ENCODE measurements at places on chromosomes 5 and 9.
A peak's percentile ranks its signal among the peaks of the same experiment; 100 is the strongest.

DNA sequence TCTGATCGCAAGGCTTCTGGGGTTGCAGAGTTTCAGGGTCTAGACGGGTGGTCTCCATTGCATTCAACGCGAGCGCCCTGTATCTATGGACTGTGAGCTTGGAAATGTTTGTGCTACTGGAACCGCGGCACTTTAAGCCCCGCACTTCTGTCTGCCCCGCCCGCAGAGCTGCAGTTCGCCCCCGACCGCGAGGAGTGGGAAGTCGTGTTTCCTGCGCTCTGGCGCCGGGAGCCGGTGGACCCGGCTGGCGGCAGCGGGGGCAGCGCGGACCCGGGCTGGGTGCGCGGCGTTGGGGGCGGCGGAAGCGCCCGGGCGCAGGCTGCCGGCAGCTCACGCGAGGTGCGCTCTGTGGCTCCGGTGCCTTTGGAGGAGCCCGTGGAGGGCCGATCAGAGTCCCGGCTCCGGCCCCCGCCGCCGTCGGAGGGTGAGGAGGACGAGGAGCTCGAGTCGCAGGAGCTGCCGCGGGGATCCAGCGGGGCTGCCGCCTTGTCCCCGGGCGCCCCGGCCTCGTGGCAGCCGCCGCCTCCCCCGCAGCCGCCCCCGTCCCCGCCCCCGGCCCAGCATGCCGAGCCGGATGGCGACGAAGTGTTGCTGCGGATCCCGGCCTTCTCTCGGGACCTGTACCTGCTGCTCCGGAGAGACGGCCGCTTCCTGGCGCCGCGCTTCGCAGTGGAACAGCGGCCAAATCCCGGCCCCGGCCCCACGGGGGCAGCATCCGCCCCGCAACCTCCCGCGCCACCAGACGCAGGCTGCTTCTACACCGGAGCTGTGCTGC lies 1.0 kb downstream of the ADAMTS19 start:
- peak; percentile 71 for DNase-seq

DNA sequence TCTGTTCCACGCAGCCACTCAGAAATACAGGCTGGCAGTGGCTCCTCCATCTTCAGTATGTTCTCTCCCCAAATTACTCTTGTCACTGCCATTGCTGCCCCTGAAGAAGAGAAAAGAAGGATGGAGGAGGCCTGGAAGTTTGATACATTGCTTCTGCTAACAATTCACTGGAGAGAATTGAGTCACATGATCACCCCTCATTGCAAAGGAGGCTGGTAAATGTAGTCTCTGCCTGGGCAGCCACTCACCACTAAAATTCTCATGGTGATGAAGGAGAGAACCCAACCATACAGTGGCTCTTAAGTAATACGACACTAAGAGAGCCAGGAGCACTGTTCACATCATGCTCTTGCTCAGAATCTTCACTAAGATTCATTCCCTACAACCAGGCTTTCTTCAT lies 112.0 kb downstream of the DOCK8 start:
- DNase-seq, result no peak

DNA sequence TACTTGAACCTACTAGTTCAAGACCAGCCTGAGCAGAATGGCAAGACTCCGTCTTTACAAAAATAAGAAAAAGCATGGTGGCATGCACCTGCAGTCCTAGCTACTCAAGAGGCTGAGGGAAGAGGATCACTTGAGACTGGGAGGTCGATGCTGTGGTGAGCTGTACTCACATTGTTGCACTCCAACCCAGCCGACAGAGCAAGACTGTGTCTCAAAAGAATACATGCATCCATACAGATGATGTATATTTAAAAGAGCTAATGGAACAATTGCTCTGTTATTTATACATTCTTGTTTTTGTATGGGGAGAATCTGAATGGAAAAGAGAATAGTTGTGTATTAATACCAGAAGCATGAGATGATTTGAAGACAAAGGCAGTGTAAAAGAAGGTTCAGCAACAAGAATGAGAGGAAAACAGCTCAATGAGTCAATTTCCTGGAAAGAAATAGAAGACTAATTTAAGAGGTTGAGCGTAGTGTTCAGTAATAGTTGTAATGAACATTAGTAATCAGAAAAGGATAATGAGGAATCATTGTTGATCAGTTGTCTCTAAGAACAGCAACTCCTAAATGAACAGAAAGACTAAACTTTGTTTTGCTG lies 1.9 kb upstream of the LRRC70 start:
- no peak for DNase-seq

DNA sequence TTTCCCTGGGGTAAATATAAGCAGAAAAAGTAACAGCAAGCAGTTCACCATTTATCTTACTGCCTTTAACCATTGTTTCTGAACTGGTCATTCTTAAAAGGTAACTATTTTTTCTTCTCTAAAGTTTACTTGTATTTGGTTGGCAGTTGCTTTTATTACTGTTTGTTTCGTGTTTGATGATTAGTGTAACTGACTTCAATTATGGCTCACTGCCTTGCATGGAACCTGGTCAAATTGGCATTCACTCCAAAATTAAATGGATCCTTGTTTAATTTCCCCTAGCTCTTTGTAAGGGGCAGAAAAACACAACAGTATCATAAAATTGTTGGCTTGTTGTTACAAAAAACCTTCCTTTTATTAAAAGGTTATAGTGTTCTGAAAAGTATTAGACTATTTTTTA lies 1723.9 kb upstream of the CDH6 start:
- DNase-seq, result no peak

GRCh38 chr5:154721481-154722058 lies 33.6 kb upstream of the LARP1 start:
- DNase-seq, result no peak
